Bone marrow (tissue), 2 donors: ENCODE measurements at places on chromosomes 3 and 15.

DNA sequence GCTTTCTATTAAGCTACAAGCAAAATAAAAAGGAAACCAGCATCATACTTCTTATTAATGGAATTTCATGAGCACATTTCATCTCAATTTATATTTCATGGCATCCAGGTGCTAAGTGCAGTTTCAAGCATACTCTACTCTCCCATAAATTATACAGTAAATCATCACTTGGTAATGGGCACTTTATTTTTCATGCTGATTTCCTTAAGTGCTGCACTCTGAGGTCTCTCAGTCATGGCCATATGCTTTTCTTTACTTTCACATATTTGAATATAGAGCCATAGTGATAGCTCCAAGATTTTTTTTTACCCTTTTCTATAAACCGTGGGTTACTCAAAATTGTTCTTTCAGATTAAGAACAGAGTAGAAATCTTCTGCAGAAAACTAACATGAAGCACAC lies 1505.7 kb upstream of the CADM2 start:
- DNase-seq, result no peak

DNA sequence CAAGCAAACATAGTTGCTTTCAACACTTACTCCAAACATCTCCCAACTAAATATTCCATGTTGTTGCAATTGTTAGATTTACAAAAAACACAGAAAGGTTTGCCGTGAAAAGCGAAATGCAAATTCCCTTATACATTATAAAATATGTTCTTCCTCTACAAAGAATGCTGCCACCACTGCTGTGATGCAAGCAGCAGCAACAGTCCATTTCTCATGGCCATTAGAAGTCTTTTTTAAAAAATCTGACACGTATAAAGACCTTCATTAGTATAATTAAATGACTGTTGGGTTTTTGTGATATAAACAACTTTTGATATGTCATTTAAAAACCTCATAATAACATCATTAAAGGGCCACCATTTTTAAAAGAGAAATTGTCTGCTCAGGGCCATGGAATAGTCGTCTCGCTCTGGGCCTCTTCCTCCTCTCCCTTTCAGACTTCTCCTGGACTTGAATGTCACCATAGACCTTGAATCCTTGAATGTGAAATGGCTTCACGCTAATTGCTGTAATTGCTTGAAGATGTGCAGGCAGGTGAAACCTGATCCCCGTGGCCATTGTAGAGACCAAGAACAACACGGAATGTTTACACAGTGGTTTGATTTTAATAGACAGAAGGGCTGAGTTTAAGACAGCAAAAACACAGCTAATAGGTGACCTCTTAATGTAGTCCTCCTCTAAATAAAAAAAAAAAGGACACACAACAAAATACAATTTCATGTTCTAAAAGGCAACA lies 450.4 kb downstream of the FOXP1 start:
- DNase-seq, result no peak

- no peak for DNase-seq
Measured at GRCh38 chr15:71357321-71357732, 242.1 kb downstream of the THSD4 start.

- no peak for DNase-seq
Measured at GRCh38 chr3:135109681-135110080, 314.6 kb downstream of the EPHB1 start.

DNA sequence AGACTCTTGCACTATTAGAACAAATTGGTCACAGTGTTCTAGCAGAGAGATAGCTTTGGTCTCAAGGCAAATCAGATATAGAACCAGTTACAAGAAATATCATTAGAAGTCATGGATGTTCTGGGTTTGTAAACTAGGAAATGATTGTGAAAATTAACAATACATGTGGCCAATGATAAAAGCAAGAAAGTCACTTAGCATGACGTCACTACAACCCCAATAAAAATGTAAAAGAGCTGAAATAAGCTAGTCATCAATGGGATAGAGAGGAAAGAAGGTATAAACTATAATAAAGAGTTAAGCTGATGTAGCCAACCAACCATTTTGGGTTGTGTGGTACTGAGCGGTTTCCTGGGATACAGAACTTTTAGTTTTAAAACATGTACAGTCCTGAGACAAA lies 32.1 kb upstream of the KCNH8 start:
- no peak for DNase-seq

DNA sequence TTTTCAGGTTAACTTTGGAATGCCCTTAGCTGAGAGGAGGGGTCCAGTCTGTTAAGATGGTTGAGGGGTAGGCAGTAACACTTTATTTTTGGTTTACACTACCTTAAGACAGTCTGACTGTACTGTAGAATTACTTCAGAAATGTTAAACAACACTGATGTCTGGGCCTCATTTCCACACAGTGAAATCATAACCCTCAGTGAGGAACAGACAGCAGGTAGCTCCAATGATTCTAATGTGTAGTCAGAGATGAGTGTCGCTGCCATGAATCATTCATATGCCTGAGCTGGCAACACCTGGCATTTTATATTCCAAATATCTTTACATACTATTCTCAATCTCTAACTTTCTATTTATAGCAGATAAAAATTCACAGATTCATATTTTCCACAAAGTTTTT lies 37.3 kb upstream of the POU1F1 start:
- no peak for DNase-seq

GRCh38 chr3:106943071-106943470 lies 434.2 kb upstream of the CCDC54 start:
- no peak for DNase-seq

DNA sequence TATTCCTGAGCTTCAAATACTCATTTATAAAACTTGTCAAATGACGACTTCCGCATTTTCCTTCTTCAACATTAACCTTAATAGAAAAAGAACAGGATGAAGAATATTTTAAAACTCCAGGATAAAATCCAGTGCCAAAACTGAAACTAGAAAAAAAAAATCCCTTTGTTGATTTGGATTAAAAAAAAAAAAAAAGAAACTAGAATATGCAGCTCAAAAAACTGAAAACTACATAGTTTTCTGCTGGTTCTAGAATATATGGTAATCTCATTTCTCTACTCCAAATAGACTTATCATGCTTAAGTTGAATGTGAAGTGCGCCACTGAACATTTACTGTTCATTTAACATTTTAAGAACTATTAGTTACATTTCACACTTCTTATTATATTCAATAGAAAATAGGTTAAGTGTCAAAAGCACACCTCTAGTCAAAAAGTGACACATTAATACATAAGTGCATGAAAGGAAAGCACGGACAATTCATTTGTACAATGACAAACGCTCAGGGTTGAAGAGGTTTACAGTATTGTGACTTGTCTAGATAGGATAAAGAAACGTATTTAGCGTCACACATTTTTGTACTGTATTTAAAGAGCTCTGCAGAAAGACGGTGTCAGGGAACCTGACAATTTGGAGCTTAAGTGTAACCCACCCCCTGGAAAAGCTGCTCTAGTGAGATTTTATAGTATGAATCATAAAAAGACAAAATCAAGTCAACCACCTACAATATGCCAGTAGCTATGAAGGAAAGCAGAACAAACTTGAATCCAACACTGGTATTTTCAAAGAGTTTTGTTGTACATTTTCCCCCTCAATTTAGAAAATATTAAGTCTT lies 5.8 kb downstream of the TRA2B start:
- DNase-seq, result no peak

DNA sequence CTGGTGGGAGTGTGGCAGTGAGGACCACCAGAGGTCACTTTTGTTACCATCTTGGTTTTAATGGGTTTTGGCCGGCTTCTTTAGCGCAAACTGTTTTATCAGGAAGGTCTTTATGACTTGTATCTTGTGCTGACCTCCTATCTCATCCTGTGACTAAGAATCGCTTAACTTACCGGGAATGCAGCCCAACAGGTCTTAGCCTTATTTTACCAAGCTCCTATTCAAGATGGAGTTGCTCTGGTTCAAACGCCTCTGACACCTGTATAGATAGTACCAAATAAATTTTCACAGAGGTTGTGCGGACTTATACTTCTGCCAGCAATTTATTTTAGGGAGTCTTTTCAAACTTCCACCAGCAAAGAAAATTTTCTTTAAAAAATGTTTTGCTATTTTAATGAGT lies 13.6 kb upstream of the SLCO3A1 start:
- no peak for DNase-seq

- DNase-seq, result no peak
Measured at GRCh38 chr3:11467875-11468274, 175.8 kb downstream of the VGLL4 start.

- DNase-seq, result no peak
Measured at GRCh38 chr3:72312339-72312738, 527.4 kb upstream of the PROK2 start.

DNA sequence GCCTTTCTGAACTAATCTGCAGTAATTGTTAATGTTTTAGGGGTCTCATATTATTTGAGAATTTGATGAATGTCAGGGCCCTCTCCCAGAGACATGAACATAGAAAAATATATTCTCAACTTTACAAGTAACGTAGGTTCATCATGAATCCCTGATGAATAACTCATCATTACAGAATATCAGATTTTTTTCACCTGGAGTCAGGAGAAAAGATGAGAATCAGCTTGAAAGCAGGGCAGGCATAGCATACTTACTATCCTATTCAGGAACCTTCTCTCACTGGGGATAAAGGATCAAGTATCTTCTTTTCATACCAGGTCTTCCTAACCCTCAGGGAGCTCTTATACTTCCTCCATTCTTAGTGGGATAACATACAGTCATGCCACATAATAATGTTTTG lies 552.6 kb upstream of the TBL1XR1 start:
- DNase-seq, result no peak

DNA sequence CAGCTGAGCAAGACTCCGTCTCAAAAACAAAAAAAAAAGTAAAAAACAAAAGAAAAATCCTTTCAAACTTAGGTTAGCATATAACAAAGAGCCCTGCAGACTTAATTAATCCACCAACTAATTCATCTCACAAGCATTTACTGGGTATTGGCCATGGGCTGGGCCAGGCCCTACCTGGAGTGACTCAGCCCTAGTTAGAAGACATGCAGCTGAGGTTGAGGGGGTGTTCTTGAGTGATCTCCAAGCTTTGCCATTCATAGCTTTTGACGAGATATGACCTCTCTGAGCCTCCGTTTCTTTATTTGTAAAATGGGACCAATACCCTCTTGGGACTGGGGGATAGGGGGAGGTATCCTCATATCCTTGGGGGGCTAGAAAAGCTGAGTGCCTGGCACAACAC lies 7.8 kb downstream of the FBXL22 start:
- DNase-seq, result no peak

- no peak for DNase-seq
Measured at GRCh38 chr15:66719471-66719870, 17.4 kb downstream of the SMAD6 start.

DNA sequence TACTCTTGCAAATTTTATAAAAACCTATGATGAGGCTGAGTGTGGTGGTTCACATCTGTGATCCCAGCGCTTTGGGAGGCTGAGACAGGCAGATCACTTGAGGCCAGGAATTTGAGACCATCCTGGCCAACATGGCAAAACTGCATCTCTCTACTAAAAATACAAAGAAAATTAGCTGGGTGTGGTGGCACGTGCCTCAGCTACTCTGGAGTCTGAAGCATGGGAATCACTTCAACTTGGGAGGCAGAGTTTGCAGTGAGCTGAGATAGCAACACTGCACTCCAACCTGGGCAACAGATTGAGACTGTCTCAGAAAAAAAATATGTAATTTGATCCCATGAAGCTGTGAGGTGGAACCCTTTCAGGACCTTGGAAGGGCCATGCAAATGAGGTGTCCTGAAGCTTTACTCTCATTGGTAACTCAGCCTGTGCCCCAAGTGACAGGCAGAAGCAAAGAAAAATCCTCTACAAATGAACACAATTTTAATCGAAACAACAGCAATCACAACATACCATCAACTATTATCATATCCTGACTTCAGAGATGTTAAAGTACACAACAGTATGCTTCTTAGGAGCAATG lies 84.6 kb upstream of the CDV3 start:
- no peak for DNase-seq

- no peak for DNase-seq
Measured at GRCh38 chr3:134477002-134477401, 8.8 kb downstream of the ANAPC13 start.

- DNase-seq, result no peak
Measured at GRCh38 chr3:89762405-89762804, 655.0 kb downstream of the EPHA3 start.

DNA sequence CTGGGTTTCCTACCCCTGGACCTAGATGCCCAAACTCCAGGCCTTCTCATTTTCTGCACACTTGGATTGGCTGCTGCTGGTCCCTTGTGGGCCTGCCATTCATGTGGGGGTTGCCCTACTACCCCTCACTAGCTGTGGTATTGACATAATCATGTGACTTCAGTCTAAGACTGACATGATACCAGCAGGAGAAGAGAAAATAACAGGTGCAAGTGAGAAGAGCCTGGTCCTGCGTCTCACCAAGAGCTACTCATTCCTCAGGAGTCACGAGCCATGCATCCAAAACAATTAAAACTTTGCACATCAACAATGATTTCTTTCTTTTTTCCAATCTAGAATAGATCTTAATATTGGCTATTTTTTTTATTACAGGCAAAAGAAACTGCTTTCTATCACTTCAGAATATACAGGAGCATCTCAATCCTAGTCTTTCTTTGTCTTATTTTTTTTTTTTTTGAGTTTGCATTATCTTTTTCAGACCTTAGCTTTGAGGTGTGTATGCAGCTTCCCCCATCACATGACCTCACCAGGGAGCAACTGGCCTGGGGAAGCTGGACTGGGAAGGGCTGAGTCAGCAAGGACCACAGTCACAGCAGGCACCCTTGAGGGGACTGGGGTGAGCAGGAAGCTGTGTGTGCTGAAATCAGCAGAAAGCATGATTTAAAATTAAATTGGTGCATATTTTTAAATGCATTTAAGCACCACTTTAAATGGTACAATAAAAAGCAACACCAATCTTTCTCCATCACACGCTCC lies 27.6 kb downstream of the SLC9A9 start:
- DNase-seq, result no peak

DNA sequence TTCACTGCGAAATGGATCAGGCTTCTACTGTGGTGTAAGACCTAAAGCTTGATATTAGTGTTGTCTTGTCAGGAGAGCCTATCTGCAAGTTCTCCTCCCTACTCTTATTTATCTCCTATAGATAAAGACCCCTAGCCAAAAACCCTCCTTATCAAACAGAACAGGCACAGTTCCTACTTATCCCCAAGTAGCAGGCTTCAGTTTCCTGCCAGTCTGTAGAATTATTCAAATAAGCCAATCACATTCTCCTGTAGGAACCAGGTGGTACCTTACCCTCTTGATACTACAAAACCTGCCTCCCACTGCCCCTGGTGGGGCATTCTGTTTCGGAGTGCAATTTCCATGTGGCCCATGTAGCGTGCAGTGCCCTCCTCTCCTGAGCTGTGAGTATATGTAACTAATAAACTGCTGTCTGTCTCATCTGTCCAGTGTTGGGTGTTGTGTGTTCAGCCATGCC lies 28.7 kb downstream of the HDGFL3 start:
- no peak for DNase-seq

DNA sequence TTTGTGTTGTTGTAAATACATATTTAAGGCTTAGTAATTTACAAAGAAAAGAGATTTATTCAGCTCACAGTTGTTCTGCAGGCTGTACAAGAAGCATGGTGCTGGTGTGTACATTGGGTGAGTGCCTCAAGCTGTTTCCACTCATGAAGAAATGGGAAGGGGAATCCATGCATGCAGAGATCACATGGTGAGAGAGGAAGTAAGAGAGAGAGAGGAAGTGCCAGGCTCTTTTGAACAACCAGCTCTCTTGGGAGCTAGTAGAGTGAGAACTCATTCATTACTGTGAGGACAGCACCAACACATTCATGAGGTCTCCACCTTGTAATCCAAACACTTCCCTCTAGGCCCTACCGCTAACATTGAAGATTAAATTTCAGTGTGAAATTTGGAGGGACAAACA lies 909.2 kb downstream of the NSUN3 start:
- DNase-seq, result no peak
